Kidney tubule cell (primary cell): ENCODE measurements at places on chromosomes 5 and 9.

DNA sequence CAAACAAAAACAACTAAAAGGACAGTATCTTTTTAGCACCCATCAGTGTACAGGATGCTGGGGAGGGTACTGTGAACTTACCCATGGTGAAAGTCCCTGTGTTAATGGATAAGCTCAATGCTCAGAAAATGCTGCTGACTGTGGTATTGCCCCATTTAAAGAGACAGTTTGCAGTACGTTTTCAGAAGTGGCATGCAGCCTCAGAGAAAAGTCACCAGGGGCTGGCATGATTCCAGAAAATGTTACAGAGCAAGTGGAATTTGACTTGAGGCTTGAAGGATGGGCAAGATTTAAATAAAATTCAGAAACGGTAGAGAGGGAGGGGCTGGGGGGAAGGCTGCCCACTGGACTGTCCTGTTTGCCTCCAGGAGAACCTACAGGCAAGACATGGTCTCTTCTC is 7.2 kb downstream of the S1PR3 start:
- DNase-seq: peak; percentile 57

DNA sequence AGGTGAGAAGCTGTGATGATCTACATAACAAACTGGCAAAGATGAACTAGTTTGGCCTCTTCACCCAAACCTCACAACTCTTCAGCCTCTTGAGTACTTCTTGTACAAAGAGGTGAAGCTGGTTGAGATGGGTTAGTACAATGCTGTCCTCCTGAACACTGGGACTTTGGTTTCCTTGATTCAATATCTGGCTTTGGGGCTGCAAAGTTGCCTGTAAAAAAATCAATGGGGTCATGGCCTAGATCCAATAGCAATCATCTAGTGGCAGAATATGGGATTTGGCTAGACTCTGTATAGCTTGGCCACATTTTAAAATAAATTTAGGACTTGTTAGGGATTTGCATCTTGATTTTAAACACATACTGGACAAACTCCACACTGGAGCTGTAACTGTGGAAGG is 179.1 kb downstream of the ADAMTS12 start:
- DNase-seq: no peak

GRCh38 chr5:55278778-55279177 is 28.7 kb downstream of the DHX29 start:
- peak; percentile 55 for DNase-seq

GRCh38 chr5:67223211-67223610 is 26.6 kb upstream of the CD180 start:
- no peak for DNase-seq

DNA sequence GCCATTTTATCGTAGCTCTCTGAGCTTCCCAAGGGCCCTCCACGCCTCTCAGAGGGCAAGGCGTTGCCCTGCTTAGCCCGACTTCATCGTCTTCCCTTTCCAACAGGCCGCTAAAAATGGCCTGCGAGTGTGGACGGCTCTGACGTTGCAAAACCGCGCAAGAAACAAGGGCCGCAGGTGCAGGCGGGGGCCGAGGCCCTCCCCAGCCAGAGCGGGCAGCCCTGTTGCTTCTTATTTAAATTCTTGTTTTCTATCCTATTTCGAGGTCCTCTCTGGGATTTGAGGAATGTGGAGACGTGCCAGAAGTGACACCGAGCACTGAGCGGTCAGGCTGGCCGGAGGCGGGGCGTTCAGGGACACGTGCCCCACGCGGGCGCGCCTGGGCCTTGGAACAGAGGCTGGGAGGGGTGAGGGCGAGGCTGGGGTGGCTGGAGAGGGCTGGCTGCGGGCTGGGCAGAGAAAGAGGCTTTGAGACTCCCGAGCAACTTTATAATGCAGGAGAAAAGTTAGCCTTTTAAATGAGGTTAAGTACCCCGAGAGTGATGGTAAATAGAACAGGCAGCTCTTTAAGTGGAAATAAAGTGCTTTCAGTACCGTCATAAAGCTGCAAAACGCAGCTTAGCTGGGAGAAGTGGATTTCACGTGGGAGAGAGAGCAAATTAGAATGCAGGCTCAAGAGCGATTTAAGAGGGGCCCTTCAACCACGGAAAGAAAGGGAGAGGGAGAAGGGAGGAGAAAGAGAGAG is 243.6 kb downstream of the AUH start:
- DNase-seq: peak; percentile 70

DNA sequence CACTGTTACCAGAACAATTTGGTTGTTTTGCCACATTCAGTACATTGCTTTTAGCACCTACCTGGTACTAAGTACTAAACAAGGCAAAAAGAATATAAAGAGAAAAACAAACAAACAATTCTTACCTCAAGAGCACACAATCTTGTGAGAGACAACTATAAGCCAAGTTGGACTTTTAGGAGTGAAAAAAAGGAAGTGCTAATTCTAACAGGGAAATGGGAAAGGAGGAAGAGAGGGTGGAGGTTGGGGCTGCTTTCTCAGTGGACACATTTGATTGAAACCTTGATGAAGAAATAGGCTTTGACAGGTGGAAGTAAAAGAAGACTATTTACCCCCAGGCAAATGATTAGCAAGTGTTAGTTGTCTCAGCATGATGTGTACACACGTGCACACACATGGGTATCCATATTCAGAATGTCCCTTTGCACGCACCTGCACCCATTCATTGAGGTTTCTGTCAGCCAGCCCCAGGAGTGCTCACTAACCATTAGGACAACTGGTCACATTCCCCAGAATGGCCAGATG is 302.6 kb downstream of the ACTL7B start:
- DNase-seq: no peak

- no peak for DNase-seq
These were observed 111.4 kb downstream of the CCDC192 start for GRCh38 chr5:127814588-127814973.

GRCh38 chr9:136696502-136696901 is 9.2 kb upstream of the AGPAT2 start:
- DNase-seq: no peak

DNA sequence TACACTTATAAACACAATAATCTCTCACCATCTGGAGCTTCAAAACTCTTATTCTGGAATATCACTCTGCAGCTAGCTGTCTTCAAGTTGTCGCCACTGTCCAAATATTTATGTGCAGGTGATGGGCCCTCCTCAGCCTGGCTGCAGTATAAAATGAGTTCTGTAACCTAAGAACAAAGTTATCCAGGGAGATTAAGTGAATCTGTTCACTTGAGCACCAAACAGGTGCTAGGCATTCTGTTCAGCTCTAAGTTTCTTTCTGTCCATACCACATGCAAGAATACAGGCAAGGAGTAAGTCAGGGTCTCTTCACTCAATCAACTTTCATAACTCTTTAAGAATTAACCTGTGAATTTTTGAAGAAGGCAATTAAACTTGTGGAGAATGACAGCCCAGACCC is 344.1 kb downstream of the PLK2 start:
- no peak for DNase-seq
